ENCODE measurements at places on chromosomes 4 and X.
A peak's percentile ranks its signal among the peaks of the same experiment; 100 is the strongest.

DNA sequence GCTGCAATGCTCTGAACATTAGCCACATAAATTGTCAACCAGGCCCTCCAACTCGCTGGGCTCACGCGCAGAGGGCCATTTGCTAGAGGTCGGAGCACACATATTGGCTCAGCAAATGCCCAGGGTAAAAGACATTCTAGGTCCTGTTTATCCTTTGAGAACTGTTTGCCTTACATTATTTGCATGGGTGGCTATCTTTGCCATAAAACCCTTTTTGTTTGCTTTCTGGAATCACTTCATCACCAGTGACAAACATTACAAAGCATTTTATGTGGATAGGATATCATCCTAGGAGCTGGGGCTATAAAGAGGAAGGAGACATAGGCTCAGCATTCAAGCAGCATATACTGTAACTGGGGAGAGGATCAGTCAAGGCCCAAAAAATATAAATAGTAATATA, 149.2 kb upstream of the RAI2 start:
- no peak for DNase-seq

GRCh38 chr4:184620212-184620867, 28.9 kb downstream of the CASP3 start:
- no peak for DNase-seq

DNA sequence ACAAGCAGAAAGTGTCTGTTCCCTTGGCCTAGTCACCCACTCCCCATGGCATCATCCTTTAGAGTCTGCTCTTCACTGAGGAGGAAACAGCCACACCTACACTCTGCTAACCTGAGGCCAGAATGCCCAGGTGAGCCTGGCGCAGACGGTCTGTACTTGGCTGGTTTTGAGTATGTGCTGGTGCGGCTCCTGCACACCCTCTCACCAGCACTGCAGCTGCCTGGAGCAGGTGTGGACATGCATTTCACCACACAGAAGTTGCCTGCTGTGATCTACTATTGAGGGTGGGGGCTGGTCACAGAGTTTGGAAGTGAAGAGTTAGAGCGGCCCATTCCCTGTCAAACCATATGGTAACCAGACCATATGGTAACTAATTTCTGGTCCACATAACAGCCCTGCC, 39.5 kb downstream of the KANTR start:
- DNase-seq: no peak

DNA sequence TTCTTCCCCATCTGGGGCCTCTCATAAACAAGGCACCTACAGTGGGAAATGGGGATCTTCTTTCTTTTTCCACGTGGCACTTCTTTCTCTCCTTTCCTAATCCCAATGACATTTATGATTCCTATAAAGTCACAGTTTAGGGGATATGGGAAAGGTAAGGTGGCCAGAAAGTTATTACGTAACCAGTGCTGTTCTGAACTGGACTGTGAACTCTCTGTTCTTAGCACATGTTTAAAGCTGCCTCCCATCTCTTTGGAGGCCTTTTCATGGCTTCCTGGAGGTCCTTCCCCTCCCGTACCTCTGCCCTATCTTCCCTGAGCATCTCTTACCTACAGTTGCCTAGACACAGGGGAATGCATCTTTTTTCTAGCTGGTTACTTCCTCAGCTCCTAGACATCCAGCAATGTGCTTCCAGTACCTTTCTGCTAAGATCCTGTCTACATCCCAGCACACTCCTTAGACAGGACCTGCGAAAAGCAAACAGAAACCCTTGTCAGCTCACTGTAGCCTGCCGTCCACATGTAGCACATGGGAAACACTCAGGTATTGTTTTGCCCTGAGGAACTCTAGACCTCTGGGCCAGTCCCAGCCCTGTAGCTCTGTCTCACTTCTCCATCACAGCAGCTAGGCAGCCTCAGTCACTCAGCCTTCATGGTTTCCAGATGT, 195.4 kb downstream of the NWD2 start:
- no peak for DNase-seq

DNA sequence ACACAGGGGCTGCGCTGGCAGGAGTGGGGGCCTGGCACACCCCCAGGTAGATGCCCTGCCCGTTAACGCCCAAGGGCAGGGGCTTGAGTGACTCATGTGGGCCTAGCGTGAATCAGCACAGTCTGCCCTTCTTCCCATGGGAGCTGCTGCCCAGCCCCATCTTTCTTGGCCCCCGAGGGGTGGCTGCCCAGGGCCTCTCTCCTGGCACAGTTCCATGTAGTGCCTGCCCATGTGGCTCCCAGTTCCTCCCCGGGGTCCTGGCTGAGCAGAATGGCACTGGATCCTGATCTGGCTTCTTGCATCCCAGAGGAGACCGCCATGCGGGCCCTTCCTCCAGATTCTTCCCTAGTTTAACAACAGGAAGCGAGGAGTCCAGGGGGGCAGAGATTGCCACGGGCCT, 2.1 kb upstream of the AVPR2 start:
- peak; percentile 75 for DNase-seq

DNA sequence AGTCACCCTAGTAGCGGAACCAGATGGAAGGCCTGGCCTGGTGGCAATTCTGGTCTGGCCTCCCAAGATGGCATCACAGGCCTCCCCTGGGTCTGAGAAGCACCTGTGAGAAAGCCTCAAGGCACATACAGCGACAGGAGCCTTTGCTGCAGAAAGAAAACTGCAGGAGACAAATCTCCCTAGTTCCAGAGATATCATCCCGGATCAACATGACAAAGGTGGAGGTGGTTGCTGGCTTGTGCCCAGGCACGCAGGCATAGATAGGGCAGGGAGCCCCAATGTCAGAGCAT, 93.6 kb downstream of the BCOR start:
- DNase-seq: no peak

- no peak for DNase-seq
These were observed 30.3 kb upstream of the MAP3K15 start for GRCh38 chrX:19545651-19546050.

DNA sequence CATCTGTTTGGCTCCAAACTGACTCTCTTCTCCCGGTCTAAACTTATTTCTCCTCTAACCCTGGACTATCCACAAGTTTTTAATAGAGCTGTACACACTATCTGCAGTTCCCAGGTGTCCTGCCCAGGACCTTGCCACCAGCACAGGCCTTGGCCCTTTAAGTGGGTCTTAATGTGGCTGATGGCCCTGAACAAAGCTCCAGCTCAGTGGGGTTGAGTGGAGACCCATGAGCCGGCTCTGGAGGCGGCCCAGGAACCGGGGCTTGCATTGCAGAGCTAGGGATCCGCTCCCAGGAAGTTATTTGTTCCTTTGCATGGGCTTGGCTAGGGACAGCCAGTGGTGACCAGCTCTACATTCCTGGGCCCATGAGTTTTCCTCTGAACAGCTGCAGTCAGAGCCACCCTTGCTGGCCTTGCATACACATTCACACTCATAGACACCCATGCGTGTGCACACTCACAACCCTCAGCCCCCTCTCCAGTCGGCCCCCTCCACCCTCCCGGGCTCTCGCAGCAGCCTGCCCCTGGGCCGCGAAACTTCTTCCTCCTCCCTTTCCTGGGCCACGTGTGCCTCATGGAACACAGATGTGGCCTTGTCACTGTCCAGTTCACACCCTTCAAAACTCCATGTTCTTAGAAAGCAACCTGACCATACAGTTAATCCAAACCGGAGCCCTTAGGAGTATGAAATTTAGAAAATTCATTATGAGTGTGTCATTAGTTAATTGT, 58.2 kb downstream of the GPR143 start:
- no peak for DNase-seq

DNA sequence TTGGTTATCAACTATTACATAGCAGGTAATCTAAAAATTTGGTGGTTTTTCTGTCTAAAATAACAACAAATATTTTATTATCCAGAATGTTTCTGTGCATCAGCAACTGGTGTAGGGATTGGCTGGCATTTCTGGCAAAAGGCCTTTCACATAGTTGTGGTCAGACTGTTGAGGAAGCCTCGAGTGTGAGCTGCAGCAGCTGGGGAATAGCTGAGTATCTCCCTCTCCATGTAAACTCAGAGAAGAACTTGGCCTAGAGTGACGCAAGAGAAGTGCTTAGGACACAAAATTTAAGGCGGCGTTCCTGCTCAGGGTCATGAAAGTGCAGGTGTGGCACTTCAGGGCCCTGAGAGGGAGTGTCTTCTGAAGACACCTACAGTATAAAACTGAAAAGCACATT, 558.9 kb downstream of the SPOCK3 start:
- no peak for DNase-seq

DNA sequence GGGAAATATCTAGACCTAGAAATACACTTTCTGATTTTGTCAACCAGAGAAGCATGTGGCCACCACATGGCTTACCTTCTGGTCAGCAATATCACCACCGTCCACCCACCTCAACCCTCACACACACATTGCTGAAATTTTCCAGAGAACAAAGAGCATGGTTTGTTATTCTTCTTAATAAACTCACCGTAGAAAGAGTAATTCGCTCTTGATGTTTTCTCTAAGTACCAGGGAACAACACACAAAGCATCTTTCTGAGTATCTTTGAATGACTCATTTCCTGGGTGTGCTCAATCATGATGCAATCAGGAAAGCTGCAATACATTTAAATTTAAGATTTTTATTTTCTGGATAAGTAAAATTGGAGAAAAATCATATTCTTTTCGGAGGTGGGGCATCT, 24.7 kb upstream of the LRAT start:
- no peak for DNase-seq

All from NB4 (cell line).